Activated naive CD8-positive, alpha-beta T cell treated with anti-CD3 and anti-CD28 coated beads, Interleukin-2, amount 50 U/mL, for 24 hours (primary cell): ENCODE measurements at places on chromosomes 11 and 22.

- DNase-seq = no peak
Measured at GRCh38 chr11:130518164-130518680, 69.8 kb downstream of the ADAMTS15 start.

DNA sequence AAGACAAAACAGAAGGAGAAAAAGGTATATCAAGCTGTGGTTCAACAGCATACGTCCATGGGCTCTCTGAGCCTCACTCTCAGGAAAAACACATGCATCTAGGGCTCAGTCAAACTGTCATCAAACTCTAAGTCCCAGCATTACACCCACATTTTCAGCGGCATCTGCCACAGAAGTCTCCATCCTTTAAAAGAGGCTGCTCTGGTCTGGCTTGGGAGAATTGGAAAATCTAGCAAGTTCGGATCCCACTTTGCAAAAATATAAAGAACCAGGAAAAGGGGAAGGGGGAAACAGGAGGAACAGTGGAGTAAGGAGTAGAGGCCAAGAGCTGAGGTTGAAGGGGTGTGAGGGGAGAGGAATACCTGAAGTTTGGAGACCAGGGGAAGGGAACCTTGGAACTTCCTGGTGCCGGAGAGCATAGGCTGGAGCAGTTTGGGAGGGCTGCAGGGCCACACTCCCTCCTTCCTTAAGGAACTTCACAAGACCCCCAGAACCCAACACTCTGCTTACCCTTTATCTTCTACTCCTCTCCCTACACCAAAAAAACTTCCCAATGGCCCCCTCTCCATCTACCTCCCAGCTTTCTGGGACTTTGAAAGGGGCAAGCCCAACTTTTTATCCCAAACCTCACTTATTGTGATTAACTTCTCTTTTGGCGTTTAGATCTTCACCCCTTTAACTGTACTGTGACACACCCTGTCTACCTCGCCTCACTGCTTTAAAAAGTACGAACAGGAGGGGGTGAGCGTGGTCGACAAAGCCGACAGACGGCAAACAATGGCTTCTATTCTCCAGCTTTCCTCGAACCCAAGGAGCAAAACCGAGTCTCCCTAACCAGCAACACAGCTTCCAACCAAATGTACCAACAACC is 4.0 kb downstream of the PAX6 start:
- DNase-seq = no peak

- peak; percentile 30 for DNase-seq
Measured at GRCh38 chr11:75100314-75100713, 3.6 kb upstream of the OR2AT4 start.

GRCh38 chr11:87473174-87473573 is 435.4 kb downstream of the TMEM135 start:
- DNase-seq = no peak

GRCh38 chr11:12757416-12757815 is 83.2 kb downstream of the TEAD1 start:
- no peak for DNase-seq

DNA sequence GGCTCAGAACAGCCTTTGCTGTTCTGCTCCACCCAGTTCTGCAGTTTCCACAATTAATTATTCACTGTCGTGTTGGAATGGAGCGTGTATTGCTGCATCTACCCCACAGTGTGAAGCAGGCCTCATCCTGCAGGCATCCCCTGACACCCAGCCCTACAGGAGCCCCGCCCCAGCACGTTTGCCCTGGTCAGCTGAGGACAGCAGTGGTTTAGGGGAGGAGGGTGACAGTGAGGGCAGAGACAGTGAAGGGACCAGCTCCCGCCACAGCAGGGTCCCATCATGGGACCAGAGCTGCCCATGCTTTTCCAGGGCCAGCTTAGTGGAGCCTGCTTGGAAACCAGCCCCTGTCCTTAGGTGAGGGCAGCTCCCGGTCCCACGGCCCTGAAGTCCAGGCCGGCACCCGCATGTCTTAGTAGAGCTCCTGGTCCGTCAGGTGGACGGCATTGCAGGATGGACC is 273.0 kb downstream of the TBC1D22A start:
- no peak for DNase-seq

DNA sequence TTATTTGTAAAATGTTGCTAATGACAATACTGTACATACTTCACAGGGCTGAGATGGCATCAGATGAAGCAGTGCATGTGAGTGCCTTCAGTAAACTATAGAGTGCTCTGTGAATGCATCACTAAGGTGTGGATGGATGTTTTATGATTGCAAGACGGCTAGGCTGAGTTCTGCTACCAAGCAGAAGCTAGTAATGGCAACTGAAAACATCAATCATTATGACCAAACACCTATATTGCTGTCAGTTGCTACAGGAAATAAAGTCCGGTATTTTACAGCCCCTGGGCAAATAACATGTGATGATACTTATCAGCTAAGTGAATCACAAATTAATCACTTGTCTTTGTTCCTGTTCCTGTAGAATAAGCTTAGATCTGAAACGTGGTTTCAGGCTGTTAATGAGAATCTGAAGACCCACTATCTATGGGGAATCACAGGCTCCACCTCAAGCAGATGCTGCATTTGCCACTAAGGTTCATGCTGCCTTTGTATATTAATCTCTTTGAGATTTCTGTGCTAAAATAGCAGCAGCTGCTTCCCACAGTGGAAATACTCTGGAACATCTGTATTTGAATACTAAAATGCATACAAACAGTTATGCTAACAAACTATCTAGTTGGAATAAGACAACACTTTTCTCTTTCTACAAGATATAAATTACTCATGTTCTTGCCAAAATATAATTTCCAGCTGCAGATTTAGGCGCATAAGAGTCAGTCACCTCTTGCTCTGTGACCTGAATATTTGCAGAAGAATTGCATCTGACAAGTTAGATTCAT is 254.0 kb upstream of the PITPNB start:
- DNase-seq = no peak

GRCh38 chr11:85269109-85269508 is 358.0 kb downstream of the DLG2 start:
- no peak for DNase-seq

- no peak for DNase-seq
Measured at GRCh38 chr11:111283945-111284481, 14.3 kb upstream of the POU2AF3 start.

GRCh38 chr11:111975076-111975806 is 38.1 kb downstream of the DIXDC1 start:
- DNase-seq = no peak

DNA sequence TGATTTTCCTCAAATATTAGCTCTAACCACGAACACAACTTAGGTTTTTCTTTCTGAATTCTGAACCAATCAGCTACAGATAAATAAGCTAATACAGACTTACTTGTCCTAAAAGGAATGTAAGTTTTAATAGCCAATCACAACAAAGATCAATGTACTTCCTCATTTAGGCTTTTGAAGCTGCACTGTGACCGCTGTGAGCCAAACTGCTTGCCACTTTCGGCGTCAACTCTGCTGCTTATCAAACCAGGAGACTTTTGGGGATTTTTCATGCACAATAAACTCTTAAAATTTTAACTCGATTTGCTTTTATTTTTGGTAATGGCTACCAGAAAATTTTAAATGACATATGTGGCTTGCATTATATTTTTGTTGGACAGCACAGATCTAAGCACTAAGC is 92.5 kb downstream of the TMPRSS5 start:
- no peak for DNase-seq

DNA sequence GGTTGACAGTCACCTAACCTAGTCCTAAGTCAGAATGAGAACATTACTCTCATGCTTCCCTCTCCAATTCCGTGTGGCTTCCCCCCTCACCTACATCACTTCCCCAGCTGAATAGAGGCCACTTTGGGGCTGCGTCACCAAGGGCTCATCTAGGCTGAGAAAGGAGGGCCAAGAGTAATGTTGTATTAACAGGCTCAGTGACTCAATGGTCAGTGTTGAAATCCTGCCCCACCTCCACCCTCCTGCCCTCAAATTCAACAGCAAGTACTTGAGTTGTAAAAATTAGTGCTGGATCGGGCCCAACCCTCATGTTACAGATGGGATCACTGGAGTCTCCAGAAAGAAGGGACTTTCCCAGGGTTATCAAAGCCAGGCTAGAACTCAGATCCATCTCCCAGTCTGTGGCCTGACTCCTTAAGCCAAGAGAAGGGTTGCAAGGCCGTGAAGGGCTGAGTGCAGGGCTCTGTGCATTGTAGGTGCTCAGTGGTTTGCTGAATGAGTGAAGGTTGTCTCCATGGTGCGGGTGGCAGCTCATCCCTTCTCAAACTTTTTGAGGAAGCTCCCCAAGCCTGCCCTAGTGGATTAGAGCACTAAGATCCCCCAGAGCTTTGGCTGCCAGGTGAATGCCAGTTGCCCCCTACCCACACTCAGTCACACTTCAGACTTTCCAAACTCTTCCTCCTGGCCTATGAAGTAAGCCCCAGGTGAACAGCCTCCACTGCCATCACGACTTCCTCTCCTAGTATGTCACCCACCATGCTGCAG is 3.2 kb downstream of the DGAT2 start:
- DNase-seq = no peak

- peak; percentile 37 for DNase-seq
Measured at GRCh38 chr22:21951931-21952465, 650 bp downstream of the PPM1F start.

GRCh38 chr11:118652681-118653181 is 26.7 kb downstream of the TREH start:
- DNase-seq = no peak

- no peak for DNase-seq
Measured at GRCh38 chr11:63369165-63369970, at the start of gene SLC22A9. Gene SLC22A9 (plus strand): TSS chr11:63369785. CDS start chr11:63370057, 272 bp downstream.

DNA sequence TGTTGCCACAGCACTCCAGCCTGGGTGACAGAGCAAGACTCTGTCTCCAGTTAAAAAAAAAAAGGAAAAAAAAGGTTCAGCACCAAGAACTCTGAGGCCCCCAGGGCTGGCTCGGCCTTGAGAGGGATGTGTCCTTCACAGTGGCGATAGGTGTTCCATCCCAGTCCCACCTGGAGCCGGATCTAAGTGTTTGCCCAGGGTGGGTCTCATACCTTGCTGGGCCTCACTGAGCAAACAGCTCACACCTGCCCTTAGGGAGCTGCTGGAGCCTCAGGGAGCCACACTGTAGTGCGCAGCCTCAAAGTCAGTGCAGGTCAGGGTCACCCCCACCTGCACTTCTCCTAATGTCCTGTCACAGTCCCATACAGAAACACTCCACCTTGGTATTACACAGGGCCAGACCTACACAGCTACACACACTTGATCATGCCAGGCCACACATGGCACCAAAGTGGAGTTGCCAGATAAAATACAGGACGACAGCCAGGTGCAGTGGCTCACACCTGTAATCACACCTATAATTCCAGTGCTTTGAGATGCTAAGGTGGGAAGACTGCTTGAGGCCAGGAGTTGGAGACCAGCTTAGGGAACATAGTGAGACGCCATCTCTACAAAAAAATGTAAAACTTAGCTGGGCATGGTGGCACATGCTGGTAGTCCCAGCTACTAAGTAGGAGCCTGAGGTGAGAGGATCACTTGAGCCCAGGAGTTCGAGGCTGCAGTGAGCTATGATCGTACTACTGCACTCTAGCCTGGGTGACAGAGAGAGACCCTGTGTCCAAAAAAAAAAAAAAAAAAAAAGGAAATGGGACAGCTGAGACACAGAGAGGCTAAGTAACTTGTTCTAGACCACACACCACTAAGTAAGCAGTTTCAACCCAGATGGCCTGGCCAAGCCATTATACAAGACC is 7.3 kb downstream of the STARD10 start:
- DNase-seq = no peak

- no peak for DNase-seq
Measured at GRCh38 chr11:55106391-55106790, 155.6 kb upstream of the TRIM48 start.

GRCh38 chr22:20968281-20968977 is 1.4 kb downstream of the AIFM3 start:
- no peak for DNase-seq

GRCh38 chr11:2553886-2554285 is 109.1 kb downstream of the KCNQ1 start:
- no peak for DNase-seq

DNA sequence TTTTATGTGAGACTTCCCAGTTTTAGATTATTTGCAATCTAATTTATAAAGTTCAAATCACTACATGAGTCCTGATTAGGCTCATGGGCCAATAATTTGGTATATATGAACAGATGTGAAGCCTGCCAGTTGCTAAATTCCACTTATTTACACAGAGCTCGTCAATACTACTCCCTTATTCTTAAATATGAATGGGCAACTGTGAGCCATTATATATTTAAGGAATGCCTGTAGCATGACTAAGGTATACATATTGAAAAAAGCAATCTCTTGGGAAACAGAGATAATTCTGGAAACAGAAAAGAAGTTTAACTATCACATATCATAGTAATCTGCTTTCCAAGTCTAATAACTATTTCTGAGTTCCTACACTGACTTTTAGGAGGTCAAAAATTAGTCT is 27.0 kb downstream of the RBMXL2 start:
- DNase-seq = no peak

DNA sequence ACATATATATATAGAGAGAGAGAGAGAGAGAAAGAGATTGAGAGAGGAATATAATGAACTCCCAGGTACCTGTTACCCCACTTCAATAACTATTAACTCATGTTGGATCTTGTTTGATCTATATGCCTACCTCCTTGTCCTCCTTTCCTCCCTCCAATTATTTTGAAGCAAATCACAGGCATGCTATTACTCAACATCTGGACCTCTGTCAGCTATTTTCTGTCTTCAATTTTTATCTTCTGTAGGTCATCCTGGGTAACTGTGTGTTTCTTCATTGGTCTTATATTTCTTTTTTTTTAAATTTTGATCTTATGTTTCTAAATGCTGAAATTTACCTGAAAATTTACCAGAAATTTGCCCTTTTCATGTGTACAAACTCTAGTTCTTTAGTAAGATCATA is 24.8 kb downstream of the UVRAG start:
- DNase-seq = no peak

DNA sequence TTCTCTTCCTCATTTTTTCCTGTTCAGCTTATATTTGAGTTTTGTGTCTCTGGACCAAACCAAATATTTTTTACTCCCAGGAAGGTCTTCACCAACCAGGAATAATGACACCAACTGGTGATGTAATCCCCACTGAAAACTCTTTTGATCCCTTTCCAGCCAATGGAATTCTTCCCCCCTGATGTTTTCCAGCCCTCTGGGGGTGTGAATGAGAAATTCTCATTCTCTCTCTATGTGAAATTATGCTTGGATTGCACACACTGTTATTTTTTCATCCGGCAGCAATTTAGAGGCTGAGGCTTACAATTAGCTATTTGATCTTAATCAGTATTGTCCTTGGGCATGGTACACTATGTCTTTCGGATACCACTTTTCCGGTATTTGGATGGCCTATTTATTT is 39.5 kb upstream of the SLC1A2 start:
- DNase-seq = no peak

GRCh38 chr11:134278356-134278755 is 2.2 kb downstream of the GLB1L3 start:
- no peak for DNase-seq
